ENCODE measurements at places on chromosomes 5 and 9.

GRCh38 chr5:59358005-59358861, 535.3 kb downstream of the PDE4D start:
- no peak for DNase-seq

DNA sequence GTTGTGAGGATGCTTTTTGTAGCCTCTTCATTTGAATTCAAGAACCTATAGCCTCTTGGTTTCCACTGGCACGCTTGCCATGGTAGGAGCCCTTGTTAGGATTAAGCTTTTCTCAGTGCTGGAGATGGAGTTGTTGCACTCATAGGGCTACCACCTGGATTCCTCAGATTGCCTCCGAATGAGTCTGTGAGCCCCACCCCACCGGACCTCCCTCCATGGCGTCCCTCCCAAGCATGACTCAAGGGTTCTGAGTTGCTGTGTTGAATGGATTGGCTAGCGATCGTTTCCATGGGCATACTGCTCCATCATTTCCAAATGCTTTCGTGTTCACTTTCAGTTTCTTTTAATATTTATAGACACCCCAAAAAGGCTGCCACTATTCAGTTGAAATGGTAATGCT, 69.9 kb downstream of the DAPK1 start:
- DNase-seq, result no peak

DNA sequence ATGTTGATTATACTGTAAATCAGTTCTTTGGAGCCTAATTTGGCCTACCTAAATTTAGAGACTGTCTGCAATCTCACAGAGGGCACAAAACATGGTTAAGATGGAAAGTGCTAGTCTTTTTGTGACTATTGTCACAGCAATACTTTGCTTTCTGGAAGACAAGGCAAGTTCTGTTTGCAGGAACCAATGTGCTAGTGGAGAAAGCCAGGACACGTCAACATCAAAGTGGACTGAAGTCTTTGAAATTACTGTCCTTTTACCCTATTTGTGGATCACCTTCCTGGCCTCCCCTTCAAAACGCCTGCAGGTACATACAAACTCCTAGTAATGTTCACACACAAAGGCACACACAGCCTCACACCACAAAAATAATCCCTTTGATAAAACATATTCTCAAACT, 248.7 kb downstream of the MAN2A1 start:
- no peak for DNase-seq

- DNase-seq, result no peak
Observed at GRCh38 chr5:138282920-138283742, 8.7 kb upstream of the GFRA3 start.

GRCh38 chr9:100134731-100135130, 35.7 kb downstream of the INVS start:
- no peak for DNase-seq

DNA sequence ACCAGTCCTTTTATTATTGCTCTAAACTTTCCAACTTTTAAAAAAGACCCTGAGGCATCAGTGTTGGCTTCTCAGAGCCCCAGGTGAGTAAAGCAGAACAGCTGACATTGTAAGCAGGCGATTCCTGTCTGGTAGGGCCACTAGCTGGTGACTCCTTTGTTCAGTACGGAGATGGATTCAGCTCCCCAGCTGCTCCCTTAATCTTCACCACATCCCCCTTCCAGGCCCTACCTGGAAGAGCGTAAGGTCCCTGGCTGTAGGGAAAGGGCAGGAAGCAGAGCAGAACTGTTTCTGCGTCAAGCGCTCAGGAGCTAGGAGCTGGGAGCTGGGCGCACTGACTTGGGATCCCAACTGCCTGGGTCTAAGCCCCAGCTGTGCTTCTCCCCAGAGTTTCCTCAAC, 203.7 kb upstream of the TAS2R1 start:
- DNase-seq, result no peak

DNA sequence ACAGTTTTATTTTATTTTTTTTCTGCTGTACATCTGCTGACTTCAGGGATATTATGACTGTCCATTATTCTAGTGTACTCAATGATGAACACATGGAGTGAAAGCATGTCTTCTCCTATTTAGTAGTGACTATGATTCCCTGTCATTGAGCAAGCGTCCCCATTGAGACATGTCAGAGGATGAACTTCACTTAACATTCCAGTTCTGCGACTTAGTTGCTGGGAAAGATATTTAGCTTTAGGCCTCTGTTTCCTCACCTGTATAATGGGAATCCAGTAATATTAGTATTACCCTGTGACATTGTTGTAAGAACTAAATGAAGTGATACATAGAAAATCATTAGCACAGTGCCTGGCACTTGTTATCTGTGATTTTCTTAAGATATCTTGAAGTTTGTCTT, 144.8 kb upstream of the DHFR start:
- DNase-seq, result no peak

- no peak for DNase-seq
Observed at GRCh38 chr5:30991462-30991861, 202.0 kb upstream of the CDH6 start.

DNA sequence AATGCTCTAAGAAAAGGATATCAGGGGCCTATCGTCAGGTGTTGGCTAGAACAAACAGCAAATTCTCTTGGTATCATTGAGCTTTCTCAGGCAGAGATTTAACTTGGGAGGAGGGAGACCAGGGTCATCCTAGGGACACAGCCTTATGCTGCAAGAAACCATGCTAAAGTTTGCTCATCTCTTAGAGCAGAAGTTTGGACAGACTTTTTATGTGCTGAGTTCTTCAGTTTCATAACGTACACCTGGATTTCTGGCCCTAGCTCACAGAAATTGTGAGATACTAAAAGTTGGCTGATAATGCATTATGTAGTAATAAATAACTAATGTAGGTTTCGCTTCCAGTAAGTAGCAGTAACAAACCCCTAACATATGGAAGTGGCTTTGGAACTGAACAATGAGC, 1359.8 kb upstream of the CDH9 start:
- no peak for DNase-seq

DNA sequence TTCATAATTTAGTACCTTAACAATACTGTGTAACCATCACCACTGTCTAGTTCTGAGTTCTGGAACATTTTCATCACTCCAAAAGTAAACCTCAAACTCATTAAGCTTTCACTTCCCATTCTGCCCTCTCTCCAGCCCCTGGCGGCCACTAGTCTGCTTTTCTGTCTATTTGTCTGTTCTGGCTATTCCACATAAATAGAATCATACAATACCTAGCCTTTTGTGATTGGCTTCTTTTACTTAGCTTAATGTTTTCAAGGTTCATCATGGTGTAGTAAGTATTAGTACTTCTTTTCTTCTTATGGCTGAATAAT, 138.7 kb downstream of the RAPGEF6 start:
- DNase-seq, result no peak

GRCh38 chr5:143557061-143557818, 153.8 kb upstream of the NR3C1 start:
- peak; percentile 93 for DNase-seq

DNA sequence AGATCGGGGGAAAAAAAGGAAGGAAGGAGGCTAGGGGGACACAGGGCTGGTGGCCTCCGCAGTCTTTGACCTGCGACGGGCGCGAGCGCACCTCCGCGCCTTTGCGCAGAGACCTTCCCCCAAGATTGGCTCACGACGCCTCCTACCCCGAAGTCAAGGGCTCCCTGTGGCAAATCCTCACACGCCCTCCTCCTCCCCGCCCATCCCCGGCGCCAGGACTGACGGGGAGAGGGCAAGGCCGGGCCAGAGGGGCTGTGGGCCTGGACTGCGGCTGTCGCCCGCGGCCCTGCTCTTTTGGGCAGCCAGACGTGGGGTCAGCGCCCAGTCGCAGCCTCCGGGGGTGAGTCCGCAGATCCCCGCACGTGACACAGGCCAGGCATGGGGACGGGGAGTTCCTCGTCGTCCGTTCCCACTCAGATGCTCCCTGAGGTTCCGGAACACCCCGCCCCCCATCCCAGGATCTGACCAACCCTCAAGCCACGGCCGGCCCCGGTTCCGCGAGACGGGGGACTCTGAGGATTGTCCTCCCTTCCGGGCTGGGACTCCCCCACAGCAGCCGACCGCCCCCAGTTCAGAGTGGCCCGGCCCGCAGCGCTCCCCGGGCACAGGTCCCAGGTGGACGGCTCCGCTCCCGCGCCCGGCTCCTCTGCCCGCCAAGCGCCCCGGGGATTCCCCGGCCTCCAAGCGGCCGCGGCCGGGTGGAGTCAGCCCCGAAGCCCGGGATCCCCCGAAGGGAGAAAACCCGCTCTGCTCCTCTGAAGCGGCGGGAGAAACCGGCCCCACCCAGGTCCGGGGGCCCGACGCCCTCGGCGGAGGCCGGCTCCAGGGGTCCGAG, 543 bp upstream of the ANKRD33B start:
- peak; percentile 68 for DNase-seq

DNA sequence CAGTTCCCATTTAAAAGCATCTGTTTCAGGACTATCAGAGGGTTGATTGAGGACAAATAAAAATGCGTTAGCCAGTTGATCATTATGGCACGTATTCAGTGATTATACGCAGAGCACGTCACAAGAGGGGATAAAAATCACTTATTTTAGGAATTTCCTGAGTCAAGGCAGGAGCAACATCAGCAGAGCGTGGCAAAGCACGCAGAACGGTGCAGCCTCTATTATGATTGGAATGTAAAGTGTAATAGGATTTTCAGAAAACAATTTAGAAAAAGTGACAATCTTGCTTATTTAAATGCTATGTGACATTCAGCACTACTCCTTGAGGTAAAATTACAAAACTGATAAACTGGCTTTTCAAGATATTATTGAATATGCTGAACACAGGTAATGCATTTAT, 413.6 kb upstream of the DAP start:
- DNase-seq, result no peak

- no peak for DNase-seq
Observed at GRCh38 chr5:178454821-178455479, 135.2 kb downstream of the COL23A1 start.

DNA sequence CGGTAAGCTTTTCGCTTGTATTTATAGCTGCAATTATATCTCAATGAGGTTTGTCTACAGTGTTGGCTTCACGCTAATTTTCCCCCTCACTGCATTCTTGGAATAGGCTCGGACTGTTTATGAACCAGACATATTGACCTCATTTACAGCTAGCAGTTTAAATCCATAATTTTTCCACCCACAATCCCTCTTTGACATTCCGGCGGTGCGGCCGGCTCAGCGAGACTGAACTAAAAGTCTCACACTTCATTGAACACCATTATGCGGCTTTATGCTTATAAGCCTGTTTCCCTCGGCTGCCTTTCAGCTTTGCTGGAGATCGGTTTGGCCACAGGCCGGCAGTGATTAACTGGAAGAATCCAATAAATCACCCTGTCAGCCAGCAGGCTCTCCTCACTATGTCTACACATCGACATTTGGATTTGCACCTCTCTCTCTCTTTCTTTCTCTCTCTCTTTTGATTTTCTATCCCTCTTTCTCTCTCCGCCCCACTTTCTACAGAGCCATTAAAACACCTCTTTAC, 315.0 kb upstream of the TLE4 start:
- DNase-seq, result no peak

DNA sequence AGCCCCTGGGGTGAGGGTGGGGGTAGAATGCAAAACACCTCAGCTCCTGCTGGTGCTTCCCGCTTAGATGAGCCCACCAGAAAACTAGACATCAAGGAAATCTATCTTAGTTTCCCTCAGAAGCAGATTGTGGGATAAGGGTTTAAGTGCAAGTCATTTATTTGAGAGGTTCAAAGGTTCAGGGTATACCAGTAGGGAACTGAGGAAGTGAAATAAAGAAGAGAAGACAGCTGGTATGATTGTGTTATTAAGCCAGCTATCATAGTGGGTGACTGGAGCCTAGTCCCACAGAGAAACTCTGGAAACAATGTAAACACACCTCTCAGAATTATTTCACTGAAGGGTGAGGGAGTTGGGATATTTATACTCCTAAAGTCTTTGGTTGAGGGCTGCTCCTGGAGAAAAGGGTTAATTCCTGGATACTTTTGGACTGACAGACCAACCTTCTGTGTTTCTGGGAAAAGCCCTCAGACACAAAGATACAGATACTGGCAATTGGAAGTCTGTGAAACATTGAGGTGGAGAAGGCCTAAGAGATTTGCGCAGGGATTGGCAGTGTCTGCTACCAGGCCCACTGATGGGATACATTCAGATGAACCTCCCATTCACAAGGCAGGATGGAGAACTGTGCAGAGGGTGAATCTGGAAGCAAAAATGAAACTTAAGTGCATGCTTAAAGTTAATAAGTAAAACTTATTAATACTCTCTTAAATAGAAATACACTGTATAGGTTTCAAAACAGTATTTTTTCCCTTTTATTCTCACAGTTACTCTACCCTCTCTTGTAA, 6.4 kb upstream of the DCTN4 start:
- no peak for DNase-seq

DNA sequence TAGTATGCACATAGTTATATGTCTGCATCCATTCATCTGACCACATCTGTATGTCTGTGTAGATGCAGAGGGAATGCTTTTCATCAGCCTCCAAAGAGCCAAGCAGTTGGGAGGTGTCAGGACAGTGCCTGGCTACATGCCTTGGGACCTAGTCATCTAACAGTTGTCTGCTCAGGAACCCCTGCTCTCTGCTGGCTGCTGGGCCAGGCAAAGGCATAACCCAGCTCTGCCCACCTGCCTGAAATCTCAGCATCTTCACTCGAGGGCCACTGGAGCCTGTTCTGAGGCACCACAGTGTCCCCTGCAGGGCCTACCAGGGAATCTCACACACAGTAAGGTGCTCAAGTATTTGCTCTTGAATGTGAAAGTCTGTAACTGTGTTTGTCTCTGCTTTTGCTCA, 3.7 kb downstream of the C9orf50 start:
- DNase-seq, result no peak

DNA sequence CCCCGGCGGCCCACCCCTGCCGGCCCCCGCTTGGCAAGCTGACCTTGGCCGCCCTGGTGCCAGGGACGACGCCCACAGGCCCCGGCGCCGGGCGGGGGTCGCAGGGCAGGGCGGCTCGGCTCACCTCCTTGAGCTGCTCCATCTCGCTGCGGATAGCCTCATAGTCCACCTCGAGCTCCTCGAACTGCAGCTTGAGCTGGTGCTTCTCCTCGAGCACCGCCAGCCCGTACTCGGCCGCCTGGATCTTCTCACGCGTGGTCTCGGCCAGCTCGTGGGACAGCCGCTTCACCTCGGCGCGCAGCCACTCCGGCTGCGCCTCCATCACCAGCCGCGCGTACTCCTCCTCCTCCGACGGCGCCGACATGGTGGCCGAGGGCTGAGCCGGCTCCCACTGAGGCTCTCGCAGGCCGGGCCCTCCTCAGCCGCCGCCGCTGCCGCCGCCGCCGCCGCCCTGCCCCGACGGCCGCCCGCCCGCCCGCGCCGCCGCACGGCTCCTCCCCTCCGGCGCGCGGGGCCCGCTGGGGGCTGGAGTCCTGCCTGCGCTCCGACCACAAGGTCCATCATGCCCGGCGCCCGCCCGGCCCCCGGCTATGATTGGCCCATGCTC, at the start of gene BICD2:
Gene BICD2, minus strand, starts transcription at position 453 of the 607 bp plus-strand sequence. Its CDS starts 89 bp downstream, at position 364.
- DNase-seq, result no peak

DNA sequence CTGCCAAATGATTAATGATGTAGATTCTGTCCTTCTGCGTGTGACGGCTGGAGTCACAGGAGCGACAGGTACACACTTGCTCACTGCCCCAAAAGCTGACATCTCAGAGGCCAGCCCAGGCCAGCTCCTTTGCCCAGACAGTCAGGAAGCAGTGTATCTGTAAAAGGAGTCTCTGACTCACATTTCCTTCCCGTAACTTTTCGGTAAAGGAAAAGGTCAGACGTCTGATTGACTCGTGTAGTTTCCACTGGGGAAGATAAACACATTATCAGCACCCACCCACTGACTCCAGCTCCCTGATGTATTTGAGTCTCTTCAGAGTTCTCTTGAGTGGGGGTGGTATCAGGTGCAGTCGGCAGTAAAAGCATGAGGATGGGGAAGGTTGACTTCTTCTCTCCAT, 64.4 kb upstream of the WWC1 start:
- no peak for DNase-seq

GRCh38 chr5:137114529-137114928, 384.6 kb downstream of the SPOCK1 start:
- DNase-seq, result no peak
